ENCODE measurements at places on chromosomes 2 and 18.

DNA sequence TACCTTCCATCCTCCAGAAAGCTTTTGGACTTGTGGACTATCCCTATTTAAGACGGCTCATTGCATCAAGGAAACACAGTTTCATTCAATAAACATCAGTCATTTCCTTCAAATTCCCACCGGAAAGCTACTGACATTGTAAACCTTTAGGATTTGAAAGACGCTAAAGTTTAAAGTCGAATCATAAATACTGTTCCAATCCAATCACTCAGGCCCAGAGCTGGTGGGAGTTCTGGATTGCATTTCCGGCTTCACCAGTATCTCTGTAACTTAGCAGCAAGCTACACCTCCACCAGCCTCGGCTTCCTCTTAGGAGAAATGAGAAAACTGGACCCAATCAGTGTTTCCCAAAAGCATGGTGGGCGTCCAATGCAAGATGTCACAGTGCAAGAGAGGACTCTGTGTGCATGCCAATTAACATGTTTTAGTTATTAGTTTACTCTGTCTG, 1.6 kb downstream of the WDFY1 start:
- DNase-seq: no peak

- DNase-seq: no peak
These were observed 264.3 kb upstream of the RASGRP3 start for GRCh38 chr2:33212151-33212550.

DNA sequence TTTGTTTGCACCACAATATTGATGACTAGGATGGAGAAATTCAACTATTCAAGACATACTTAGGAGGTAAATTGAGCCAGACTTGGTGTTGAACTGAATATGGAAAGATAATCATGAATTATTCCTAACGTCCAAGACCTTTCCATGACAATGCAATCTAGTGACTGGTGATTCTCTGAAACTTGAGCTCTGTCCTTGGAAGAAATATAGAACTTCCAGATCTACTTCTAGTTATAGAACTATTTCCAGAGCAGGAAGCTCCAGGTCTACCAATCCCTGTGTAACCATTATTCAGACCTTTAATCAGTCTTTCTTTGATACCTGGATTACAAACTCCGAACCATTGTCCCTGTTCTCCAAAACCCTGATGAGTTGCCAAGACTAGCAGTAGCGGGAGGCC, 272.6 kb upstream of the SLC14A2 start:
- no peak for DNase-seq

- DNase-seq: no peak
These were observed 105.2 kb downstream of the LYPD6B start for GRCh38 chr2:149143734-149144133.

DNA sequence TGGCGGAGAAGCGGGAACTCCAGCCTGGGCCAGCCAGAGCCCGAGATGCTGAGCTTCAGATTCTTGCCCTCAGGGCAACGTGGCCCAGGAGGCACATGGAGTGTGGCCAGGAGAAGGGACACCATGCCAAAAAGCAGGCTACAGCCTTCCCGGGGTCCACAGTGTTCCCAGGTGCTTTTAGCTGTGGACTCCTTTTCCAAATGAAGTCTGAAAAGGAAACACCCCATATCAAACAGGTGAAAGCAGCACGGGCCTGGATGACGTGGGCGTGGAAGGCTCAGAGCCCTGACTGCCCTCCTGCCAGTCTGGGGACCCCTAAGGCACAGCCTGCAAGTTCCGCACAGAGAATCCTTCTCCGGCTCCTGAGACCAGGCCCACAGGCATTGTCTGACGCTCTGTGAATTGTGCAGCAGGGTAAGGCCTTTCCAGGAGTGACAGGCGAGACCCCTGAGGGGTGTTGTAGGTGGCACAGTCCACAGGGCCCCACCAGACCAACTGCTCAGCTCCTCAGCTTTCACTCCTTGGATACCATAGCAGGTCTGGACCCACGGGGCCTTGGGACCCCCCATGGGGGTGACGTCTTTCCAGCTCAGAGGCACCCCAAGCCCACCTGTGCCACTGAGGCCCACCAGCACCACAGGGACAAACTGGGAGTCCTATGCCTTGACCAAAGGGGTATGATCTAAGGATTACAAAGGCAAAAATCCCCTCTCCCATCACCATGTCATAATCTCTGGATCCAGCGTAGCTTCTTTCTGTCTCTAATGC, 69.6 kb upstream of the RAB6C start:
- DNase-seq: no peak

- no peak for DNase-seq
These were observed 2.0 kb downstream of the PPP4R1 start for GRCh38 chr18:9612215-9612830.

Data from cortex of kidney (tissue), 1 donor.